Liver (tissue), 10 donors: ENCODE measurements at places on chromosomes 1 and 21.
A peak's percentile ranks its signal among the peaks of the same experiment; 100 is the strongest.

DNA sequence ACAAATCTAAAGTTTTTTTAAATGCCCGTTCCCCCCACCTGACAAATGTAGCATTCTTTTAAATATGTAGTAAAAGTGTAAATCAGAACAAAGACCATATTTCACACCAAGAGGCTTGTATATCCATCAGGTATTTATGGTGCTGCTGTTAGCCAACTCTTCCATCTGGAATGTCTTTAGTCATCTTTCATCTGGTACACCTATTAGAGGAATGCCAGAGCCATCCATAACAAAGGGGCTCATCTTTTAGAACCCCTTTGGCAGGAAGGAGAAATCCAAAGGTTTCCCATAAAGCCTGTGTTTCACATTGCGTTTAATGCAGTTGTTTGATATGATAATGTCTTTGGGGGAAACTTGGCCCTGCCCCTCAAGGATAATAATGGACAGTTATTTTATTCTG is 79.3 kb upstream of the C1orf87 start:
- DNase-seq = no peak

DNA sequence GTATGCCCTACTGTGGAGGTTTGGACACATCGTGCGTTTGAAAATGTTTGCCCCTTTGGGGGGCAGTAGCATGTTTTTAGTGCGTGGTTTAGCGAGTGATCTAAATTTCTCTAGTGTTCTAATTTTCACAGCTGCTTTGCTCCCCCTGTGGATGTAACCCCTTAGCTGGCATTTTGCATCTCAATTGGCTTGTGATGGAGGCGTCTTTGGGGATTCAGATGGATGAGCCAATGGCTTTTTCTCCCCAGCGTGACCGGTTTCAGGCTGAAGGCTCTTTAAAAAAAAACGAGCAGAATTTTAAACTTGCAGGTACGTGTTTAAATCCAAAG is 836 bp downstream of the CDC7 start:
- no peak for DNase-seq

DNA sequence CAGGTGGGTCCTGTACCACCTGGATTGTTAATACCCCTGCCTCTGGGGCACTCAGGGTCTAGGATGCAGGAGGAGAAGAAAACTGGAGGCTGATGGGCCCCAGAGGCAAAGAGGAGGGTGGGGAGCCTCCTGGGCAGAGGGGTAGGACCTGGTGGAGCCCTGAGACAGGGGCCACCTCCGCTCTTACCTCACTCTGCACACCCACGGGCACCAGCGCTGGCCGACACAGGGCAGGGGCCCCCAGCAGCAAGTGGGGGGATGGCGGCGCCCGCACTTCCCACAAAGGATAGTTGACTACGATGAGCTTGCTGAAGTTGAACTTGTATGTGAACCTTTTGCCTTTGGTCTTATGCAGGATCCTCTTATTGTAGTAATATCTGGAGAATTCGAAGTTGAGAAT is 1.1 kb downstream of the ETV3L start:
- no peak for DNase-seq

DNA sequence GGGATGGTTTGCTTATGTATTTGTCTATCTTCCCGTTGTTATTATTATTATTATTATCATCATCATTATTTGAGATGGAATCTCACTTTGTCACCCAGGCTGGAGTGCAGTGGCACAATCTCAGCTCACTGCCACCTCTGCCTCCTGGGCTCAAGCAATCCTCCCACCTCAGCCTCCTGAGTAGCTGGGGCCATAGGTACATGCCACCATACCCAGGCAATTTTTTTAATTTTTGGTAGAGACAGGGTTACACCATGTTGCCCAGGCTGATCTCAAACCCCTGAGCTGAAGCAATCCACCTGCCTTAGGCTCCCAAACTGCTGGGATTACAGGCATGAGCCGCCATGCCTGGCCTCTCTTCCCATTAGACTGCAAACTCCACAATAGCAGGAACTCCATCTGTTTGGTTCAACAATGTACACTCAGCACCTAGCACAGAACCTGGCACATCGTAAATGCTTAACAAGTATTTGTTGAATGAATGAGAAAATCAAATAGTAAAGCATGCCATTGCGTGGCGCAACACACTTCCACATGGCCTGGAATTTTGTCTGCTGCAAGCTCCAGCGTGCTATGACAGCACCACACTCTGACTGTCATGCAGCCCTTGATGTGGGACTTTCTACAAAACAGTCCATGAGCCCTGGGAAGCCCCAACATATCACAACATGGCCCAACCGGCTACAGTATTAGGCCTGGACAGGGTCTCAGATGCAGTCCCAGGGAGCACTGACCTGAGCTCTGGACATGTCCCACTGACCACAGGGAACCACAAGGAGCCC is 3.8 kb upstream of the TINAGL1 start:
- DNase-seq = no peak

GRCh38 chr1:222792744-222793143 is 22.1 kb upstream of the DISP1 start:
- no peak for DNase-seq

DNA sequence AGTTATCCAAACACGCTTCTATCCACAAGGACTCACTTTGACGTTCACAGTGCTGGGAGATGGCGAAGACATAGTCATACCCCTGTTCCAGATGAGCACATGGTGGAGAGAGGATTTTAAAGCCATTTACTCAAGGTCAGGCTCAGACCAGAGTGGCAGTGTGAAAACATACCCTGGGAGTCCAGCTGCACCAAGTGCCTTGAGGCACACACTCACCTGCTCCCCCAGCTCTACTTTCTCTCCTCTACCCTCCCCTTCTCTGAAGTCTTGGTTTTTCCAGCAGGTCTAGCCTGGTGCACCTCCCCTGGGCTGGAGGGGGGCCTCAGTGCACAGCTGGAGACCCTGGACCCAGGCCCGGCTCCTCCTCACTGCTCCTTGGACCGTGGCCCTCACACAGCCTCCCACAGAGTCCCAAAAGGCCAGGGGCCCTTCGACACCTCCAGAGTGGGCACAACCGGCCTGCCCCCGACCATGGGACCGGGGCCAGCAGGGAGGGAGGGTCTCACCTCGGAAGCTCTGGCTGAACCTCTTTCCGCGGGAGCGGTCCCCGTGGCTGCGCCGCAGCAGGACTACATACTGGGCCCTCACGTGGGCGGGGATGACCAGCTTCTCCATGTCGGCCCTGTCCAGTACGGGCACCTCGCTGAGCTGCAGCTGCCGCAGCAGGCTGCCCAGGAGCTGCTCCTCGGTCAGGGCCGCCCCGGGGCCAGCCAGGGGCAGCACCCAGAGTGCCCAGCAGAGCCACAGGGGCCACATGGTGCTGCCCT is 452 bp downstream of the LEFTY2 start:
- DNase-seq = no peak

DNA sequence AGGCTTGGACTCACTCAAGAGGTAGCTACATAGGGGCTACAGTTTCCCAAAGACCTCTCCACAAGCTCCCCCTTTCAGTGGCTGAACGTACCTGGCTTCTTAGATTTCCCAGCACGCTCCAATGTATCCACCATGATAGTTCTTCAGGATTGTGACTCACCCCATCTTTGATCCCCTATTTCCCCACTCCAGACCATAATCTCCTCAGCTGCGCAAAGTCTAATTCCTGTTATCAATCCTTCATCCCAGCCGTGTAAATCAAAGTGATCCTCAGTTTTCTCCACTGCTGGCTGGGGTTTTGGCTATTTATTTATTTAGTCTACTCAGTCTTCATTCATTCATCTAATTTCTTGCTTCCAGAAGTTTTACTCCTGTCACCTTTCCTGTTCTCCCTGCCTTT is 13.1 kb upstream of the CTPS1 start:
- DNase-seq = no peak

DNA sequence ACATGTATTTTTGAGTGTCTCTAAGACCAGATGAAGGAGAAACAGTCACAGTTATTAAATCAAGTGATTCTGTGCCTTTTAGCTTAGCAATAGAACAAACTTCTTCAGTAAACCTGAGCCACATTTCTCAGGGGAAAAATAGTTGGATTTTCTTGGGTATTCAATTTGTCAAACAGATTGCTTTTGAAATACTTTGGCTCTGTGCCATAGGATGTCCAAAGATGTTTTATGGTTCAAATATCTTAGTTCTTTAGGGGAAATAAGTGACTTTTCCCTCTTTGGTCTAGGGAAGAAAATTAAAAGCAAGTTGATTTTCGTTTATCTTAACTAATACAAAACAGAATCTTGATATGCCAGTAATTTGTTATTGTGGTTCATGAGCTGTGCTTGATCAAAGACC is 125.9 kb downstream of the ATP5PO start:
- DNase-seq = no peak

GRCh38 chr1:165925498-165926079 is 98.2 kb downstream of the UCK2 start:
- no peak for DNase-seq

DNA sequence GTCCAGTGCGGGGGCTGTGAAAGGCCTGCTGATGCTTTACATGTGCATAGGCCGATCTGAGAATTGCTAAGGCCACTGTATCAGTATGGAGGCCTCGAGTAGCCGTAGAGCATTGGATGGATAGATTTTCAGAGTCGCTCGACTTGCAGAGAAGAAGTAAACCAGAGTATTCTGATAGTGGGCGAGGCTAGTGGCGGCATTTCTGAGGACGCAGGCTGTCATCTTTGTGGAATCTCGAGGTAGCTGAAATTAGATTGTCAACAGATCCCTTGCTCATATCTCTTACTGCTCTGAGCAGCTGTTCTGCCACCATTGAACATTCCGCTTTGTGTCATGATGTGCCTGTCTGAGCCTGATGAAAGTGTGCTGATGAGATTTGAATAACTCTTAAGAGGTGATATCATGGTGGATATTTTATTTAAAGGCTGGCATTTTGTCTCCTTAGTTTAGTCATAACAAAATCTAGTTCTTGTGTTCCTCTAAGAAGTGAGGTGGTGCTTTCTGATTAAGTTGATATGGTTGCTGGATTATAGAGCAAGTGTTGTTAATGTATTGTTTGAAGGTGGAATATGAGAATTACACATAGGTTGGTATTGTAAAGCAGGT is 1.5 kb downstream of the KIF1B start:
- no peak for DNase-seq

- DNase-seq = peak; percentile 30
Observed at GRCh38 chr21:33212159-33212851, 17.4 kb upstream of the IFNAR2 start.

- no peak for DNase-seq
Observed at GRCh38 chr1:93991271-93991670, 82.0 kb upstream of the GCLM start.

DNA sequence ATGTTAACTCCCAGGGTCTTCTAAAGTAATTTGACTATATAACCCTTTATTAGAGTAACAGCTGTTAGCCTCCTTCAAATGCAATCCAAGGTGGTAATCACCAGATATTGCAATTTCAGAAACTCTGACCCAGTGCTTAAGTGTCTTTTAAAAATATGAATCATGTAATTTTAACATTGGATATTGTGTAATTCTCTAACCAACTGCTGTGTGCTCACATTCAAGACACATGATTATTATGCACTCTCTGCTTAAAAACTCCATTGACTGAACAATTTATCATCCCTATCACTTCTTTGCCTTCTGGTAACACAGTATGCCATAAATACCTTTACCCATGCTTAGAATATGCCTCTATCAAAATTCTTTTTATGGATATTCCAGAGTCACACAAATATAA is 537.4 kb upstream of the RGS18 start:
- DNase-seq = no peak

- no peak for DNase-seq
Observed at GRCh38 chr1:117127795-117128194, 6.2 kb upstream of the TRIM45 start.

DNA sequence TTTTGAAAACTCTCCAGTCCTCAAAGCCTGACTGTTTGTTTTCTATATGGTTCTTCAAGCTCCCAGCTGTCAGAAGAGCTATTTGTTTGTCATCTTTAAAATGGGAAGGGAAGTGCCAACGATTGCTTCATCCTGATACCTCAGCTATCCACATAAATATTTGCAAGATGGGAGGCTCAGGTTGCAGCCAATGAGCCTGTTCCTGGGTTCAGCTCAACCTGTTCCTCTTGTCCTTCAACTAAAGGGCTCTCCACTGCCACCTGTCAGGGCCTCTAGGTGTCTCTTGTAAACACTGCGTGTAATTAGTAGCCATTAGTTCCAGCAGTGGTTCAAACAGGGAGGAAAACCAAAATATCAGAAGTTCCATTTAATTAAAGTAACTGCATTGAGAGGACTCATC is 445.1 kb downstream of the AJAP1 start:
- no peak for DNase-seq

- peak; percentile 46 for DNase-seq
Observed at GRCh38 chr1:110554871-110555801, 36.2 kb upstream of the KCNA10 start.

GRCh38 chr1:21869620-21870121 is 57.6 kb downstream of the LDLRAD2 start:
- no peak for DNase-seq

- no peak for DNase-seq
Observed at GRCh38 chr1:235051521-235051920, 77.1 kb downstream of the TOMM20 start.
